ENCODE measurements at places on chromosomes 7 and 10. TPM values are rescaled to one million over a fixed set of nuclear protein-coding genes. Genes with fewer than 3 reads are reported as not detected.

Gene RELN
- total RNA-seq = 1.9 TPM

Gene IFIT1B
- not detected for total RNA-seq

Gene C7orf33
- total RNA-seq = not detected

Gene SHLD2
- total RNA-seq = 18.6 TPM

Gene GRID1
- 0.09 TPM for total RNA-seq

Gene ARID5B
- 7.2 TPM for total RNA-seq

Gene ZWINT
- total RNA-seq = 16.9 TPM

Gene ADARB2
- 0.18 TPM for total RNA-seq

Gene VSTM2A
- total RNA-seq = not detected

Gene SEC31B
- total RNA-seq = 5.4 TPM

Gene POU6F2
- total RNA-seq = not detected

Gene CXCL12
- 34.2 TPM for total RNA-seq

Gene ASB10
- total RNA-seq = not detected

Gene SPACDR
- 1.3 TPM for total RNA-seq

Gene TMEM184A
- 0.19 TPM for total RNA-seq

Data from endothelial cell of coronary artery (primary cell).